HT1080 (cell line): ENCODE measurements at places on chromosomes 1 and 21. TPM values are rescaled to one million over a fixed set of nuclear protein-coding genes. Genes with fewer than 3 reads are reported as not detected.

DNA sequence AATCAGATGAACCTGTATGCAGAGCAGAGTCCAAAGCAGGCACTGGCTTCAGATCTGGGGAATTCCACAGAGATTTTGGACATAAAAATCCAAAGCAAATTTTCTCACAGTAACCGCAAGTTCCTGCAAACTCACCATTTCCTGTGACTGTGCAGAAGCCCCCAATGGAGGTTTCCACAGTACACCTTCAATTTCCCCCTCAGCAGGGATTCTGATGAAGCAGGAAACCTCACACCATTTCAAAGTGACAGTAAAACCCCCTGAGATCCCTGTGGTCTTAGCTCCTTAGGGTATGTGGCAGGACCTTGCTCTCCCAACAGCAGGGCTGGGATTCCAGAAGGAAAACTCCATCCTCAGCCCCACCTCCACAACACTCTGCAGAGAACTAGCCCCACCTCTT lies 6.0 kb upstream of the TGFBR3 start:
- peak; percentile 95 for DNase-seq

The OLIG2 gene
- total RNA-seq = not detected in 2 replicates

The NOS1AP gene
- 0.37 and 1.8 TPM in 2 replicates for total RNA-seq

The CELA2B gene
- not detected in 2 replicates for total RNA-seq
